ENCODE measurements at places on chromosomes 2 and 18. TPM values are rescaled to one million over a fixed set of nuclear protein-coding genes. Genes with fewer than 3 reads are reported as not detected.

DNA sequence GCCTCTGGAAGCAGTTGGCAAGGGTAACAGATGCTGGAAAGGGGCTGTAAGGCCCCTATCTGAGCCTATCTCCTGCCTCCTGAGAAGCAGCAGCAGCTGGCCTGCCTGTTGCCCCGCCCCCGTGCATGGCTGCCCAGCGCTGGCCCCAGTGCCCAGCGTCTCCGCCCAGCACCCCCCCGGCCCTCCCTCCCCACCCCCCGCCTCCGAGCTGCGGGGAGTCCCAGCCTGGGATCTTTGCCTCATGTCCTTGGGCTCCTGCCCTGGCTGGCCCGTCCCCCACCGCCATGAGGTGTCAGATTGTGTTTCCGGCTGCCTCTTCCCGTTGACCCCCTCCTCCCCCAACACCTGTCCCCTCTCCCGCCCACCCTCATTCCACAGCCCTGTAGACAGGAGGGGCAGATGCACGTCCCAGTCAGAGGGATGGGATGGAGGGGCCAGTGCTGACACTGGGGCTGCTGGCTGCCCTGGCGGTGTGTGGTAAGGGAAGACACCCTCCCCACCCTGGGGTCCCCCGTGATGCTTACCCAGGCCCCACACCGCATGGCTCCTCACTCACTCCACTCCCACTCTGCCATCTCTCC lies at the start of gene CHRND:
CHRND (plus strand) TSS at position 370 of the 581 bp plus-strand sequence; CDS start at position 426, 56 bp downstream.
- DNase-seq, result peak; percentile 40

DNA sequence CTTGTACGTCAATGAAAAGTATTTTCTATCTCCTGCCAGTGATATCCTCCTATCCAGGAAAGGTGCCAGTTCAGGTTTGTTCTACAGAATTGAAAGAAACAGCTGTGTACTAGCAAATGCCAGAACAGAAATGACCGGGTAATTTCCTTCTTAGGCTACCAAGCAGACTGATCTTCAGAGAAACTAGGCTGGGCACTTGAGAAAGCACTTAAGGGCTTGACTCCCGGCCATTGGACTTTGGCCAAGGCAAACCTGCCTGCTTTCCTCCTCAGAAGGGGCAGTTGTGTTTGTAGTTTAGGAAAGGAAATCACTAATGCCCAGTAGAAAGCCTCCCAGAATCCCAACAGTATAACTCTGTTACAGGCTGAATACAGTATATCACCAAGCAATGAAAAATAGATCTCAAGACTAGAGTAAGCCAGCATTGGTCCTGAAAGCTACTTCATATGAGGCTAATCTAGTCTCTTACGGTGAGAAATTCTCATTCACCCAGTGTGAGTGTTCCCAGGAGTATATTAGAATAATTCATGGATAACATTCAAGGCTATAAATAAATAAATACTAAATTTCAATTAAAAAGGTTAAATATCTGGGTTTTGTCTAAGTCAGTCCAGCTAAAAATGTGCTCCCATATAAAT lies 43.0 kb upstream of the COL5A2 start:
- peak; percentile 41 for DNase-seq

GRCh38 chr2:145657265-145657664 lies 1137.3 kb upstream of the ZEB2 start:
- DNase-seq, result no peak

SERPINB13 gene
- polyA plus RNA-seq, result not detected

DNA sequence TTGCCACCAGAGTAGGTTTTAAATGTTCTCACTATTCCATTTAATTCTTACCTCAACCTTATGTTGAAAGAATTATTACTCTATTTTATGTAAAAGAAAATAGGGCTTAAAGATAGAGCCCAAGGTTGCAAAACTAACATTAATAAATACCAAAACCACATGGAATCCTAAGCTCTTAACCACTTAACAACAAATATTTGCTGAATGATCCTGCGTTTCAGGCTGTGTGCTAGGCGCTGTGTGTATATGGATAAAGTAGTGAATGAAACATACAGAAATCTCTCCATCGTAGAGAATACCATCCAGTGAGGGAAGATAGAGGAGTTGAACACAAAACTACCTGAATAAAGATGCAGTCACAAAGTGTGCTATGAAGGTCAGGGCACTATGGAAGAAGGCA lies 485.1 kb downstream of the THSD7B start:
- DNase-seq, result peak; percentile 9

- DNase-seq, result peak; percentile 45
Measured at GRCh38 chr18:46402396-46402795, 254.6 kb downstream of the LOXHD1 start.

GRCh38 chr18:80253236-80253635 lies 5.9 kb upstream of the PARD6G start:
- DNase-seq, result no peak

GRCh38 chr2:240455647-240456446 lies 20.4 kb downstream of the GPC1 start:
- no peak for DNase-seq

M1AP gene
- 0.13 TPM for polyA plus RNA-seq

All from GM23248 (cell line).